CD4-positive, alpha-beta T cell treated with Interleukin-1 beta for 1 hour (primary cell): ENCODE measurements at places on chromosomes 4 and X.
A peak's percentile ranks its signal among the peaks of the same experiment; 100 is the strongest.

GRCh38 chr4:181475781-181476507 lies 767.3 kb upstream of the TENM3 start:
- DNase-seq: no peak

DNA sequence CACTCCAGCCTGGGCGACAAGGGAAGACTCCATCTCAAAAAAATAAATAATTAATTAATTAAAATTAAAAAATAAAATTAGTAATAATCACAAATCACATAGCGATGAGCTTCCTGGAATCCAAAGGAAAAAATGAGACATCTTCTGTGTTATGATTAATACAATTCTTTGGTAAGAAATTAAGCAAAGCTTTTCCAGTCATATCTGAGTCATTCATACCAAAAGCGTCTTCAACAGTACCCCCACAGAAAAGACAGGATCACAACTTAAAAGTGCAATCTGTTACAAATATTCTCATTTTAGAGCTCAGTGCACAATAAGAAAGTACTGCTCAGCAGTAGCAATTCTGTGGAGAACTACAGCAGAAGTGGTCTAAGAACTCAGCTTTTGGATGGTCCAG lies 168.5 kb upstream of the MXRA5 start:
- DNase-seq: no peak

DNA sequence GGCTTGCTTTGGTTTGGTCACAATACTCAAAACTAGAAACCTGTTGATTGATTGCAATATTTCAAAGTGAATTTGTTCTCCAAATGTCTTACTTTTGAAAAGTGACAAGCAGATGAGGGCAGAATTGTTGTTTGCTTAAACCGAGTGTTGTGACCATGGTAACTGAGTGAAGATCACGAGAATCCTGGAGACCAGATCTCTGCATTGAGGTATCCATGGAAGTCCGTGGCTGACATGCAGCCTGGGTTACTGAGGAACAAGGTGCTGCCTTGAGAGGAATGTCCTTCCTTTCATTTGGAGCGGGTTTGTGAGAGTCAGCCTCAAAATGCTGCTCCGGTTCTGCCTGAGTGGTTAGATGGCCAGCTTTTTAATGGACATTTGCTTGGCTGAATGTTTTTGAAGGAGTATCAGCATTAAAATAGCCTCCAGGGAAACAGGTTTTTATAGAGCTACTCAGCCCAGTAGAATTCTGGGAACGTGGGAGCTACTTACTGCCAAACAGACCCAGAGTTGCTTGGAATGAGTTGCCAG lies 31.3 kb downstream of the NYX start:
- DNase-seq: no peak

DNA sequence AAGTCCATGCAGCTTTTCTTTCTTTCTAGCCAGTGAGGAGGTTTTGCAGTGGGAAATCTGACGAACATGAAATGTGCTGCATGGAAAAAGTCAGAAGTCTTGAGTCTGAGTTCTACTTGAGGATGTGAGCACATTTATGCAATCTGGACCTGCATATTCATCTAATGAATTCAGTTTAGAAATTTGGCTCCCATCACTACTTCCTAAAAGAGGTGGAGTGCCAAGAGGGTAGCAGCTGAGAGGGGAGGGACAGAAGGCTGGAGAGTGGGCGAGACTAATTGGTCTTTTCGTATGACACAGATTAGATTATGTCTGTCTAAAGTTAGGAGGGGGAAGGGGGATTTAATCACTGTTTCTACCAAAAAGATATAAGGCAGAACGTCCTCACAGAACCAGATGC lies 535.9 kb downstream of the IQCM start:
- no peak for DNase-seq

- peak; percentile 7 for DNase-seq
Observed at GRCh38 chrX:48826135-48826875, at the start of gene ERAS. ERAS (plus strand) TSS chrX:48826513; CDS start chrX:48829124, 2,611 bp downstream.
